Smooth muscle cell of the umbilical artery (primary cell): ENCODE measurements at places on chromosomes 7 and 10. TPM values are rescaled to one million over a fixed set of nuclear protein-coding genes. Genes with fewer than 3 reads are reported as not detected.

AKR1C8 gene
- not detected in 2 replicates for total RNA-seq

NME8 gene
- total RNA-seq, result not detected in 2 replicates

GSTO2 gene
- total RNA-seq, result 2.4 and 2.6 TPM in 2 replicates

SFR1 gene
- total RNA-seq, result 7.4 and 18.7 TPM in 2 replicates

AGFG2 gene
- 3.0 and 4.4 TPM in 2 replicates for total RNA-seq

GNAT3 gene
- total RNA-seq, result not detected in 2 replicates

SYT15 gene
- 0.05 and 0.59 TPM in 2 replicates for total RNA-seq
